Activated CD8-positive, alpha-beta T cell treated with anti-CD3 and anti-CD28 coated beads, Interleukin-2, amount 10 ng/mL, durations not matched to agents 7 days and 5 days (primary cell): ENCODE measurements at places on chromosomes 2 and 18.
A peak's percentile ranks its signal among the peaks of the same experiment; 100 is the strongest.

GRCh38 chr2:101706819-101707177 is 9.3 kb downstream of the MAP4K4 start:
- no peak for DNase-seq

DNA sequence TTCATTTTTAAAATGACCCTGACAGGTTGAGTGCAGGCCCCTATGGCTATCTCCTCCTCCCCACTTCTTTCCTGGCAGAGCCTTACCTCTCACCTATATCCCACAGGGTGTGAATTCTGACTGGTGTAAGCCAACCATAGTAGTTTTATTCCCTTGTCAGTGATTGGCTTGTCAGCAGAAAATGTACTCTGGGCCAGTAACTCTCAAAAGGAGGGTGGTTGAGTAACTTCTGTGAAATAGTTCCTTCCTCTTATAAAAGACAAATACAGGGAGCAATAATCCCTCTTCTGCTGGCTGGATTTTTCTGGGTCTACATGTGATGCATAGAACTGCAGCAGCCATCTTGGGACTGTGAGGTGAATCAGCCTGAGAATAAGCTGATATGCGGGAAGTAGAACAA is 83.4 kb downstream of the RAPH1 start:
- DNase-seq = no peak

GRCh38 chr2:100948942-100949811 is 52.9 kb upstream of the RPL31 start:
- DNase-seq = no peak

- no peak for DNase-seq
Measured at GRCh38 chr2:49042488-49042887, 111.8 kb downstream of the FSHR start.

- no peak for DNase-seq
Measured at GRCh38 chr2:43724728-43725526, 48.7 kb upstream of the C1GALT1C1L start.

DNA sequence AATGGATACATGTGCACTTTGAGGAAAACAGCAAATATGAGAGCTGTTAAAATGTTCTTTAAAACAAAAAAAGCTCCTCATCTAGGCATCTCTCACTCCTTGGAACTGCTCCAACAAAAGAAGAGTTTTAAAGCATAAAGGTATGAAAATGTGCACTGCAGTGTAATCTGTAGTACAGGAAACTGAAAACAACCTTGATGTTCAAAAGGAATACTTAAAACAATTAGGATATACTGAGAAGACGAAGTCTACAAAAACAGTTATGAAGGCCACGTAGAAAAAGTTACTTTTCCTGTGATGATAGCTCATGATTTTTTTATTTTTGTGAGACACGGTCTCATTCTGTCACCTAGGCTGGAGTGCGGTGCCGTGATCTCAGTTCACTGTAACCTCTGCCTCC is 2.1 kb upstream of the GPR75 start:
- DNase-seq = no peak

DNA sequence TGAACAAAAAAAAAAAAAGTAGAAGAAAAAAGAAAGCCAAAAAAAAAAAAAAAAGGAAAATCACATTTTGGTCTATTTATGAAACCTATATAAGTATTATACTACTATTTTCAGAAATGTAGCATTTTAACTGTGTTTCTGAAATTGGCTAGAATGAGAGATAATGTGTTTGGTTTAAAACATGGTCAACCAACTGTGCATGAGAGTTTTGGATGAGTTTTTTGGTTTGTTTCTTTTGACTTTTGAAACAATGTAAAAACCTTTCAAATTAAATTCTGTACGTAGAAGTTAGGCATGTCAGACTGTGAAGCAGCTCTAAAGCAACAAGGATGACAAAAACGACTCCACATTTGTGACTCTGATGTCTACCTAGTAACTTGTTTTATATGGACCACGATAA is 34.6 kb downstream of the SPC25 start:
- no peak for DNase-seq

GRCh38 chr18:62088156-62088555 is 98.7 kb downstream of the PIGN start:
- DNase-seq = no peak

DNA sequence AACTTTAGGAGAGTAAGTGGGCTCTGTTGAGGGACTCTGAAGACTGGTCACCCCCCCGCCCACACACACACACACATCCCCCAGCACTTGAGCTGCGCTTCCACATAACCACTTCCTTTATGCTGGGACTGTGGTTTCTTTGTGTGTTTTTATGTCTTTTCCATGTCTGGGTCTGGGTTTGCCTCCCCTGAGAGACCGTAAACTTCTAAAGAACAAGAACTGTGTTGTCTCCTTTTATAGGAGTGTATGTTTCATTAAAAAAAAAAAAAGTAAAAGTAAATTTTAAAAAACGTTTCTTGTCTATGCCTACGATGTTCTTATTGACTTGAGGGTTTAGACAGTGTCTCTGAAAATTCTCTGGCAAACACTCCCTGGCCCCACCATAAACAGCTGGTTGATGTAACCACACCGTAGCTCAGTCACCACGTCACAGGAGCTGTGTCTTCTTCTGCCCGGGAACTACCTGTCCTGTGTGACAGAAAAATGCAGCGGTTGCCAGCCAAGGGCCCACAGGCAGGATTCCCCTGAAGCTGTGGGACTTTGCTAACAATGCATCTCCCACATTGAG is 68.0 kb downstream of the KLHL29 start:
- peak; percentile 57 for DNase-seq

GRCh38 chr2:144943986-144944385 is 424.1 kb upstream of the ZEB2 start:
- no peak for DNase-seq

DNA sequence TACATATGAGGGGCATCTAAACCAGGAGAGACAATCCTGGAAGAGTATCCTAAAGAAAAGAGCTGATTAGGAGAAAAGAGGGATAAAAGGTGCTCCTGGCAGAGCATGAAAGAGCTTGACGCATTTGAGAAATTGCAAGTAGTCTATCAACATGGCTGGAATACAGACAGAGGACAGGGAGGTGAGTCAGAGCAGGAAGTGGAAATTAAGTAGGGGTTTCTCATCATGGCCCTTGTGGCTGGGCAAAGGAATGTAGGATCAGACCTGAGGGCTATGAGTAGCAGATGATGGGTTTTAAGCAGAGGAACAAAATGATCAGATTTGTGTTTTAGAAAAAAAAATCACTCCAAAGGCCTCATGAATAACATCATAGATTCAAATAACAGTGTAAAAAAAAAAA is 49.2 kb upstream of the UGP2 start:
- no peak for DNase-seq

DNA sequence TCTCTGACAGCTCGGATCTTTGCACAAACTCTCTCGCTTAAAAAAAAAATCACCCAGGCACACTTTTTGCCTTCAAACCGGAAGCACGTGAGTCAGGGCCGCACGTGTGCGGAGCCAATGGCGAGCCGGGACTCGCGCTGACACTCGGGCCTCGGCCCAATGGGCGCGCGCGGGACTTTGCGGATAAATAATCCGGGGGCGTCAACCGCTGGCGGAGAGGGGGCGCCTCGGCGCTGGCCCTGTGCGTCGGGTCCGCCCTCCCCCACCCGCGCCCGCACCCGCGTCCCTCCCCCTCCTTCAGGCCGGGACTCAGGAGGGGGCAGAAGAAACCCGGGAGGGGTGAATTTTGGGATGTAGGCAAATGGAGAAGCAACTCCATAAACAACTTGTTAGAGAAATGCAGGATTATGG is 319 bp upstream of the EN1 start:
- DNase-seq = peak; percentile 16

DNA sequence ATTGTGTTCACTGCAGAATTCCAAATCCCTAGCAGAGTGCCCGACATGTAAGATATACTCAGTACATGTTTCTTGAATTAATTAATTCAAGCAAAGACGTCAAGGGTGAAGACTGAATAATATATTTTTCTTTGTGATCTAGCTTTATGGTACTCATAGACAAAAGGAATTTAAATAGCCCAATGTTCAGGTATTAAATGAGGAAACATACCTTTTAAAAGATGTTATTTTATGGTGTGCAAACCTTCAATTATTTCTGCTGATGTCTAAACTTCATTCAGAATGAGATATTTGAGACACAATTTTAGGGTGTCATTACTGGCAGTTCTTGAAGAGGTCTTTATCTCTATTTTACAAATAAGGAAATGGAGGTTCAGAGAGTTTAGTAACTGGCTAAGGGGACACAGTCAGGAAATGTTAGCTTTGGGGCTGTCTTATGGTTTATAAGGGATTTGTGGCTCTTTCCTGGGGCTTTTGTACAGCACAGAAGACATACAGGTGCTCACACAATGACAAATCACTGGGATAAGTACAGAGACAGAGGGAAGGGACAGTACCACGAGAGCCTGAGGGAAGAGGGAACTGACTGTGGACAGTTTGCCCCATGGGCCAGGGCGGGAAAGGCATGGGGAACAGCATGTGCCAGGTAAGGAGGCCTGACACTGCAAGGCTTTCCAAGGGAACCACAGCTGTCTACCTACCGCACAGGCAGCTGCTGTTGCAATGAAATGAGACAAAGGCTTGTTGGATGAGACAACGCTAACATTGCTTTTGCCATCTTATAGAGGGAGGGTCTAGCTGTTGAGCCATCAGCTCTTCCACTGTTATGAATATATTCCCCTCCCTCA is 155.3 kb downstream of the DDX1 start:
- DNase-seq = no peak

GRCh38 chr2:164061129-164061746 is 325.4 kb upstream of the FIGN start:
- no peak for DNase-seq

DNA sequence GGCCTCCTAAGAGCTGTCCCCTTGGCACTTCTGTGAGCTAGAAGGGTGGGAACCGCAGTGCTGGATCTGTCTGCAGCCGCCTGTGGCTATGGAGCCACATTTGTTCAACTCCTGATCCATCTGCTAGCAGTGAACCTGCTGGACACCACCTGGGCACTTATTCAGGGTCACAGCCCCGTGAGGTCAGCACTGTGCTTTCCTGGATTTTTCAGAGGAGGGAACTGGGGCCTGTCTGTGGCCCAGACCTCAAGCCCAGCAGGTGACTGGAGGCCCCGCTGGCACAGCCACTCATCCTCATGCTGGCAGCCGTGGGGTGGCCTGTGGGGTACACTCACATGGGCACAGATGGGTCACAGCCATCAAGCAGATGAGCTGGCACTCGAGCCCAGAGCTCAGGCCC is 155.3 kb downstream of the TFCP2L1 start:
- DNase-seq = no peak

DNA sequence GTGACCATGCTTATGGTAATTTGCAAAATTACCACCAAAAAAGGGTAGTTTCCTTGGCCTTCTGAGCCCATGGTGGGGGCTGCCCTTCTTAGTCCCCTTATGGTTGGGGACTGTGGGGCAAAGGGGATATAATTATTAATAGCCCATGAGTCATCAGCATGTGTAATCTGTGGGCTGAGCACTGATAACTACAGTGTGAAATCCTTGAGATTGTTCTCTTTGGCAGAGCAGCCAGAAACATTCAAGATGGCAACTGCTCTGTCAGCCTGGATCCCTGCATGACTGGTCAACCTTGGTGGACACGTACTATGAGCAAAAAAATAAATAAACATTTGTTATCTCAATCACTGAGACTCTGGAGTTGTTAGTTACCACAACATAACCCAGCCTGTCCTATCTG is 61.3 kb downstream of the MGAT4A start:
- DNase-seq = no peak
